ENCODE measurements at places on chromosomes 2 and 18. TPM values are rescaled to one million over a fixed set of nuclear protein-coding genes. Genes with fewer than 3 reads are reported as not detected.

DNA sequence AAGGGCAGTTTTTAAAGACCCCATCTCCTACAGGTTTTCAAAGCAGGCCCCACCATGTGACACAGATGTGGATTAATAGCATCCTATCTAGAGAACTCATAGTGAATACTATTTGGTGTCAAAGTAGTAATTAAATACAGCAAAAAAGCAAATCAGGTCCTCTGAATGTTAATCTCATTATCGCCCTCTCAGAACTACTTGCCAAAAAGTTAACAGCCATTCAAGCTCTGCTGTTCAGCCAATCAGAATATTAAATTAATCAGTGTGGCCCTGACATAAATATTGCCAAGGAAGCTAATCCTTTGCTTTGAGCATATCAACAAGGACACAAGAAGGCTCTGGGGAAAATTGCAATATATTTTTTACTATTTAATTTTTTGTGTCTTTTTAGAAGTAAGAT, 428.9 kb upstream of the SOX11 start:
- DNase-seq = no peak
- no peaks in the 10 kb centered on the region for H3K4me1 ChIP-seq
- no peak overlapping the region for H3K27ac ChIP-seq
- no peaks in the 10 kb centered on the region for H3K27me3 ChIP-seq
- H3K36me3 ChIP-seq = no peaks in the 10 kb centered on the region

- no peak overlapping the region for H3K27ac ChIP-seq
- DNase-seq = no peak
- H3K4me3 ChIP-seq = no peak overlapping the region
- no peaks in the 10 kb centered on the region for H3K36me3 ChIP-seq
These were observed 61.1 kb downstream of the ANTXR1 start for GRCh38 chr2:69073928-69074570.

GRCh38 chr2:54672590-54673456, 50.6 kb upstream of the EML6 start:
- peaks cover 64% of the 10 kb centered on the region for H3K4me1 ChIP-seq
- DNase-seq = no peak
- H3K36me3 ChIP-seq = peaks cover 14% of the 10 kb centered on the region
- H3K27ac ChIP-seq = peak overlapping the region; percentile 90
- no peak overlapping the region for H3K4me3 ChIP-seq

GRCh38 chr2:175233135-175233719, 51.7 kb upstream of the ATP5MC3 start:
- H3K36me3 ChIP-seq = no peaks in the 10 kb centered on the region
- H3K27ac ChIP-seq = no peak overlapping the region
- no peak for DNase-seq
- H3K4me1 ChIP-seq = no peaks in the 10 kb centered on the region
- no peak overlapping the region for H3K4me3 ChIP-seq

- H3K36me3 ChIP-seq = no peaks in the 10 kb centered on the region
- no peak for DNase-seq
- no peaks in the 10 kb centered on the region for H3K27me3 ChIP-seq
- H3K4me1 ChIP-seq = peaks cover 16% of the 10 kb centered on the region
These were observed 6.7 kb downstream of the RPE start for GRCh38 chr2:210009126-210009525.

GRCh38 chr2:140863713-140864112, 1267.1 kb downstream of the LRP1B start:
- H3K4me3 ChIP-seq = no peak overlapping the region
- no peaks in the 10 kb centered on the region for H3K36me3 ChIP-seq
- DNase-seq = no peak

DNA sequence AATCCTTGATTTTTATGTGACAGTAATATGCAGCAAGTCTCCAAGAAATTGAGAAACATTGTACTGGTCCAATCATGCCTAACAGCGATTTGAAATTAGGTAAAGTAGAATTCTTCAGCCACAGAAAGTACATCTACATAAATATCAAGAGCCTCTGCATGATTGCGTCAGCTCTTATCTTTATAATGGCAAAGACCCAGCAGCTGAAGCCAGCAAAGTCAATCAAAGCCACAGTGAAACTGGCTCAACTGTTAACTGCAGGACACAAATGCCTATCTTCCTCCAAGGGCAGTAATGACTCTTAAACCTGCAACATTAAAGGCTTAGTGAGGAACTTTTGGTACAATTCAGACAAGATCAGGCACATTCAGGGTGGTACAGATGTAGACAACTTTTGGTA, 102.5 kb downstream of the BARD1 start:
- no peak overlapping the region for H3K4me3 ChIP-seq
- H3K27me3 ChIP-seq = no peaks in the 10 kb centered on the region
- no peaks in the 10 kb centered on the region for H3K36me3 ChIP-seq

TGFA gene
- total RNA-seq = 9.2 TPM

NR4A2 gene
- total RNA-seq = 9.4 TPM

ACVR1C gene
- 0.54 TPM for total RNA-seq

SLC19A3 gene
- 37.6 TPM for total RNA-seq

EMX1 gene
- not detected for total RNA-seq
